Tibial nerve (tissue), 4 donors: ENCODE measurements at places on chromosomes 2 and 18.

DNA sequence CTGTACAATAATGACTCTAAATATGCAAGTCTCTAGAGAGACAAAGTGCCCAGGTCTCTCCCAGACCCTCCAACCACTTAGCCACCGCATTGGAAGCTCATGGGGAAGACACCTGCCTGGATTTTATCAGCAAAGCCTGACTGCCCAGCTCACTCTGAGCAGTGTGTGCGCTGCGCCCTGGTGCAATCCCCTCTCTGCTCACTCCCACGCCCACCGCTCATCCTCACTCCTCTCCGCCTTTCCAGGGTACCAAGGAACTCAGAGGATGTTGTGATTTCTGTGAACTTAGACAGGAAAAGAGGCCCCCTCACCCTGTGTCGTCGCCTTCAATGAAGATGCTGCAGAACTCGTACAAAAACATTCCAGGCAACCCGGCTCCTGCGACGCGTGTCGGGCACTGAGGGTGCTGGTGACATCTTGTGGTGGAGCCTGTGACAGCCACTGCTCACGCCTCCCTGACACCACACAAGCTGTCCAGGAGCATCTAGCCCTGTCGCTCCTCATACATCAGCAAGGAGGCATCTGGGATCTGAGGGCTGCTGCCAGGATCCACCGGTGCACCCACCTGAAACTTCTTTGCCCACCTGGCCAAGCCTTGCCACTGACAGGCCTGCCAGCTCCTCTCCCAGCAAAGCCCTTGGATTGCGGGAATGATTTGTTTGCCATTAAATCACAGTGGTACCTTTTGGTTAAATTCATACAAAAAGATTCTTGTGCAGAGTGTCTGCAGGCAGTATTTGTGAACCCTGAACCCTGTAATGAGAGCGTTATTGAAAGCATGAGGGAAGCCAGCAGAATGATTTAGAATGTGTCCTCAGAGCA lies 220.4 kb downstream of the ZNF516 start:
- no peak for DNase-seq

- no peak for DNase-seq
Measured at GRCh38 chr2:71783215-71783614, 329.9 kb downstream of the DYSF start.

DNA sequence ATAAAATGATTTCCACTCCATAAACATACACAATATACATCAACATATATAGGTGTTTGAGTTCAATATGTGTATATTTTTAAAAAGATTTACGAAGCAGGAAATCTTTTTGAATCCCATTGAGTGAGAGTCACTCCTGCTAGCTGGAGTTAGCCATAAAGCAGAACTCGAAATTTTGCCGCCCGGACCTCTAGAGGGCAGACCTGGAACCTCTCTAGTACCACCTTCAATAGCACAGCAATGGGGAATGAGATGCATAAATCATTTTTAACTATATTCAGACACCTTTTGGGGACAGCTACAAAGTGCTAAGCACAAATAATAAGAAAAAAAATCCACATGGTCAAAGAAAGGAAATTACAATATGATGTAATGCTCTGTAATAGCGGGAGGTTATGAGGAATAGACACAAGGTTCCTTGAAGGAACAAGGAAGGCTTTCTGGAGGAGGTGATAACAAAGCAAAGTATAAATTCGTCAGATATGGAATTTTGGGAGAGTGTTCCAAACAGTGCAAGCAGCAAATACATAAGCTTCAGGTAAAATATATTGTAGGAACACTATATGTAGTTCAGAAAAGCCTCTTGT lies 533.4 kb downstream of the ERBB4 start:
- DNase-seq: no peak

DNA sequence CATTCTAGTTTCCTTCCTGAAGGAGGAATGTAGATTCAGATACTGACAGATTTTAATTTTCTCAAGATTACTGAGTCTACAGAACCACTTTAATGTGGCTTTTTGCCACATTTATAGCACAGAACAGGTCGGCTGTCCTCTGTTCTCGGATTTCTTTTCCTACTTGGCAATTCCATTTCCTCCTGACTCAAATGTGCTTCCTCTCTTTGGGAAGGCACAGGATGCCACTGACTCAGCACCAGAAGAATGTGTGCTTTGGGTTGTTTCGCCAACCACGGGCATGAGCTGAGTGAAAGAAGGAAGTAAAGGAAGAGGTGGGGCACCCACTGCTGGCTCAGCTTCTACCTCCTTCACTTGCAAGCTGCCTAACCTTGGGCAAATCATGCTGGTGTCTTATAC lies 970.6 kb upstream of the ACVR2A start:
- DNase-seq: no peak

DNA sequence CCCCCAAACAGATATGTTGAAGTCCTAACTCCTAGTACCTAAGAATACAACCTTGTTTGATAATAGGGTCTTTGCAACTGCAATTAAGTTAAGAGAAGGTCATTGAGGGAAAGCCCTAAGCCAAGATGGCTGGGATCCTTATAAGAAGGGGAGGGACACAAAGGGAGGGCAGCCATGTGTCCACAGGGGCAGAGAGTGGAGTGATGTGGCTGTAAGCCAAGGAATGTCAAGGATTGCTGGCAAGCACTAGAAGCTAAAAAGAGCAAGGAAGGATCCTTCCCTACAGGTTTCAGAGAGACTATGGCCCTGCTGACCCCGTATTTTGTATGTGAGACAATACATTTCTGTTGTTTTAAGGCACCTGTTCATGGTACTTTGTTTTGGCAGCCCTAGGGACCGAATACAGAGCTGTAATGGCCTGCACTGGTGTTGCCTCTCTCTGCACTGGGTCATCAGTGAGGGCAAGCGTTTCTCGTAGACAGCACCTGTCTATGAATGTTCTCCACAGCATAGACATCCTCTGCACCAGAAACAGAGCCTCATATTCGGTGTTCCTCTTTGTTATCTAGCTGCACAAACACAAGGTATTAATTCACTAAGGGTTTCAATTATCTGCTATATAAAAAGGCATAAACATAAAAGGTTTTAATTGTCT lies 75.4 kb upstream of the AQP4 start:
- no peak for DNase-seq

- DNase-seq: no peak
Measured at GRCh38 chr2:66268756-66269155, 166.2 kb upstream of the MEIS1 start.

DNA sequence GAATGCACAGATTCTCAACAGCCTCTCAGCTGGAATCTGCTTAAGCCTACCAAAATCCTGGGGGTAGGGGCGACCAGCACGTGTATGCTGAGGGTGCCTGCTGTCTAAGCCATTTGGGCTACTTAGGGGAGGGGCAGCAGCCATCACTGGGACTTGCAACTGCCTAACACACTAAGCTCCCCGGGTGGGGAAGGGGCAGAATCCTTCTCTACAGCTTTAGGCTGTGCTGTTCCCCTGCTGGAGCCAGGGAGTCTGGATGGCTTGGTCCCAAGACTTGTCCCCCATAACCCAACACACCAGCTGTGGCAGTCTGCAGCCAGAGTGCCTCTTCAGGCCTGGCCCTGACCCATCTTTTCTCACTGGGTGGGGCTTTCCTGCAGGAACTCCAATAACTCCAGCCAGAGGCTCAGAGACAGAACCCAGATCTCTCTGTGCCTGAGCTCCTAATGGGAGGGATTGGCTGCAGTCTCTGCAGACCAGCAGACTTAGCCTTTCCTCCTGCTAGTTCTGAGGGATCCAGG lies 305.4 kb upstream of the RND3 start:
- no peak for DNase-seq

DNA sequence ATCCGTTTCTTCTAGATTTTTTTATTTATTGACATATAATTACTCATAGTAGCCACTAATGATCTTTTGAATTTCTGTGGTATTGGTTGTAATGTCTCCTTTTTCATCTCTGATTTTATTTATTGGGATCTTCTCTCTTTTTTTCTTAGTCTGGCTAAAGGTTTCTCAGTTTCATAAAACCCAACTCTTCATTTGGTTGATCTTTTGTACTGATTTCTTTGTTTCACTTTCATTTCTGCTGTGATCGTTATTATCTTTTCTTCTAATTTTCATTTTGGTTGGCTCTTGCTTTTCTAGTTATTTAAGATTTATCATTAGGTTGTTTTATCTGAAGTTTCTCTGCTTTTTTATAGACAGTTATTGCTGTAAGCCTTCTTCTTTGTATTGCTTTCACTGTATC lies 463.6 kb upstream of the CRIM1 start:
- no peak for DNase-seq

DNA sequence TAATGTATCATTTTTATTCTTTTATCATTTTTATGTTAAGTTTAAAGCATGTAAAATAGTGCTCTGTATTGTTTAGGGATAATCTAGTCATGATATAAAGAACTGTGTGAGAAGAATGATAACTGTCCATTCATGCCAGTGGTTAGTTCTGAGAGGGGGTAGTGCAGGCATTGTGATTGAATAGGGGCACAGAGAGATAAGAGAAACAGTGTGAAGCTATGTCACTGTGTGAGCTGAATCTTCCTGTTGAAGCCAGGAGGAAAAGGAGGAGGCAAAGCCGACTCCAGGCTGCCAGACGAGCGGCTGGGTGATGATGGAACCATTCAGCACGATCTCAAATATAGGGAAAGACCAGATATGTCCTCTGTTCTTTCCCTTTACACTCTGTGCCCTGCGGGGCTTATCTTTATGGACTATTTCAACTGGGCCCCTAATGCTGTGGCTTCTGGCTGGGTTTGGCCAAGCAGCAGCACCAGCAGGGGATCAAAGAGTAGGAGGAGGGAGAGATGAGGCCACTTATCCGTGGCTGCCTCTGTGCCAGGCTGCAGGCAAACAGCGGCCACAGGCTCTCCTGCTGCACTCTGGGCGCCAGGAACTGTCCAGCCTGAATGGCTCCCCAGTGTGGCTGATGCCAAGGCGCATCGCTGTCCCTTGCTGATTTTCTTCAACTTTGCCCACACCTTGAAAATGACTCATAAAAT lies 128.0 kb downstream of the SPP2 start:
- DNase-seq: no peak

GRCh38 chr2:20001361-20001863 lies 11.1 kb downstream of the MATN3 start:
- DNase-seq: no peak

GRCh38 chr2:45836740-45837139 lies 185.3 kb downstream of the PRKCE start:
- DNase-seq: no peak
